Fibroblast of skin of right quadriceps (primary cell): ENCODE measurements at places on chromosomes 4 and X.

- DNase-seq: no peak
Observed at GRCh38 chrX:18769812-18770573, 62.5 kb downstream of the PPEF1 start.

DNA sequence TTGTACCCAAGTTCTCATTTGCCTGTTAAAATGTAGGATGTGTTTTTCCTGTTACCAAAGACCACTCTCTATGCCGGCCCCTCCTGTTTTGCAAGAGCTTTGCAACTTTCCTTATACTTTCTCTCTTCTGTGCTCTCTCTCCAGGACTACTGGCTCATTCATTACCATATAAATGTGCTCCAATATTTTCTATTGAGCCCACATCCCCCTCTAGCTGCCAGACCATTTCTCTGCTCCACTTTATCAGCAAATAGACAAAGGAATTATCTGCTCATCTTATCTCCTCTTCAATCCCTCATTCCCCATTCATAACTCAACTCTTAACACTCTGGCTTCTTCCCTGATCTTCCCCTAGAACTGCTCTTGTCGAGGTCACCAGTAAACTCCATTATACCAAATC is 33.6 kb downstream of the RPGR start:
- DNase-seq: no peak

DNA sequence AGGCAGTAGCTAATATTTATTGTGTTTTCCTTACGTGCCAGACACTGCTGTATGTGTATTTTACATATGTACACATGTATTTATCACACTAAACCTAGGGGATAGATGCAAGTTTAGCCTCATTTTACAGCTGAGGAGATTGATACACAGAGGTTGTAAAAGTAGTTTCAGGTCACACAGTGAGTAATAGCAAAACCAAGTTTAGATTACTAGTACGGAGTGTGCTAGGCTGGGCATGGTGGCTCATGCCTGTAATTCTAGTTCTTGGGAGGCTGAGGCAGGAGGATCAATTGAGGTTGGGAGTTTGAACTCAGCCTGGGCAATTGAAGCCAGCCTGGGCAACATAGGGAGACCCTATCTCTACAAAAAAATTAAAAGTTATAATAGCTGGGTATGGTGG is 701.1 kb upstream of the ATOH1 start:
- no peak for DNase-seq

GRCh38 chr4:185219551-185220344 is 10.3 kb downstream of the SNX25 start:
- DNase-seq: peak; percentile 84

DNA sequence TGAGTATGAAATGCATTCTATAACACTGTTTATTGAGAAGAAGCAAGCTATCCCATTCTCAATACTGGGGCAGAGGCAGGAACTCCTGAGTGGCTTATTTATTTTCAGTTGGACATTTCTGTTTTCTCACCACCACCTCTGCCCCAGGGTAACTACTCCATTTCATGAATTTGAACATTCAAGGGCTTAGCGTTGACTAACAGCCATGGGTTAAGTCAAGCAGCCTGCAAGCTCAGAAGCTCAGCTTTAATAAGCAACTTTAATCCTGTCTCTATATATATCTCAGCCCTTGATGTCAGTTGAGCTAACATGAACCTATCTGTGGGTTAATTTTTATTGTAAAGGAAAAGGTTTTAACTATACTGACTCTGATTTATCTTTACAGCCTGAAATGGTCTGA is 93.8 kb downstream of the MBNL3 start:
- DNase-seq: no peak

GRCh38 chr4:160928482-160928881 is 1235.3 kb downstream of the FSTL5 start:
- peak; percentile 8 for DNase-seq

- no peak for DNase-seq
Observed at GRCh38 chrX:154605566-154605965, 13.5 kb downstream of the CTAG1B start.

- DNase-seq: no peak
Observed at GRCh38 chr4:107740381-107740780, 20.3 kb upstream of the PAPSS1 start.

- DNase-seq: no peak
Observed at GRCh38 chr4:10184501-10184938, 67.9 kb upstream of the WDR1 start.

- no peak for DNase-seq
Observed at GRCh38 chr4:137454767-137455166, 77.5 kb downstream of the PCDH18 start.

DNA sequence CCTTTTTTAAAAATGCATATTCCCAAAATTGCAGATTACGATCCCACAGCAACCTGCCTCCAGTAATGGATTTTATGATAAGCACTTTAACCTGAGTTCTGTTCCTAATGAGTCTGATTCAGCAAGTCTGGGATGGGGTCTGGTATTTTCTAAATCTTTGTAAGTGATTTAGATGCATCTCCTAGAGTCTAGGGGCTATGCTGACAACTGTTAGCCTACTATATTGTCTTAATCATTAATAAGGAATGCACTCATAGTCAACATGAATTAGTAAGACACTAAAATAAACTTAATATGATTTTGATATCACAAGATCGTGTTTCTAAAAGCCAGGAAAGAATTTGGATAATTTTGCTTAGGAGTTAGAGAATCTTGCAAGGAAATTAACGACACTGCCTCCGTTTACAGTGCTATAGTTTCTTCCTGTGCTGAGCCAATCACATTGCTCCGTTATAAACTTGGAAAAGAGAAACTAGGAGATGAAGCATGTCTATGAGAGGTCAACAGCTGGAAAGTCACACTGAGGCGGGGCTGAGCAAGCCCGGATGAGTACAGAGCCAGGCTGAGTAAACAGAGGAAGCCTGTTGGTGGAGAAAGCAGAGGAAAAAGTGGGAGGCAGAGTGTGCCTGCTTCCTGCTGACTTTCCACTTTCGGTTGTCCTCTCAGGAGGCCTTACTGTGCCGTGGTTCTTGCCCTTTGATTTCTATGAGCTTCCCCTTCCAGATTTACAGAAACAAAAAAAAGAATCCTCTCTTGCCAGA is 5.4 kb downstream of the SCARB2 start:
- peak; percentile 77 for DNase-seq

DNA sequence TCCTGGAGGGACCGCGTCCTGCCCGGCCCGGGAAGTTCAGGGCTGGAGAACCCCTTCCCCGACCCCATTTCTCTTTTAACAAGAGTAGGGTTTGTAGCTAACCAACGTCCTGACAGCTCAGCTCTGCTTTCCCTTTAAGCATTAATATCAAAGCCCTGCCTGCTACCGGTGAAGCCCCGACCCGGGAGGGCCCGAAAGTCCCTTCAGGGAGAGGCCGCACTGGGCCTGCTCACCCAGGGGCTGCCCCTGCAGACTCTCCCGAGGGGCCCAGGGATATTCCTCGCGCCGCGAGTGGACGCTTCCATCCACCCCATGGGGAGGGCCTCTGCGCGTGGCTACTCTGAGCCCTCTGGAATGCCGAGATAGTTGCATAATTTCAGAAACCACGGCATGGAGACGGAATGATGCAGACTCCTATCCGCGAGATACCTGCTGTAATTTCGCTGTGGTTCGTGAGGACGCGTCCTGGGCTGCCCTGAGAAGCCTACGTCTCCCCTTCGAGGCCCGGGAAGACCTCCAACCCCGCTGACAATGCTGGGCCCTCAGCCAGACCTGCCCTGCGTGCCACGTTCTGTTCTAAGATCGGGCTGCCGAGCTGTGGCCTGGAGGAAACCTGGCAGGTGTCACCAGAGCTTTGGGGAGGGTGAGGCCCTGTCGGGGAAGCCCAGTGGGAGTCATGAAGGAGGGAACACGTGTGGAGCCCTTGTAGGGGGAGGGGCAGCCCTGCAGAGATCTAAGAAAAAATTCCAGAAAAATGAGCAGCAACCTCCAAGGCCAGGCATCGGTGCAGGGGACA is 999 bp upstream of the CTBP1 start:
- peak; percentile 48 for DNase-seq

DNA sequence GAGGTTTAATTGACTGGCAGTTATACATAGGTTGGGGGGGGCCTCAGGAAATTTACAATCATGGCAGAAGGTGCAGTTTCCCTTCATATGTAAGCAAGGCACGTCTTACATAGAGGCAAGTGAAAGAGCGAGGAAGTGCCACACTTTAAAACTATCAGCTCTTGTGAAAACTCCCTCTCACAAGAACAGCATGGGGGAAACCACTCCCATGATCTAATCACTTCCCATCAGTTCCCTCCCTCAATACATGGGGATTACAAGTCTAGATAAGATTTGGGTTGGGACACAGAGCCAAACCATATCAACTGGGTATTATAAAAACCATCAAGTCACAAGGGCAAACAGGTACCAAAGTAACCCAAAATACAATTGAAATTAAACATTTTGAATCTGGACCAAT is 182.0 kb upstream of the FAT4 start:
- no peak for DNase-seq

GRCh38 chr4:158644760-158645159 is 26.9 kb downstream of the C4orf46 start:
- DNase-seq: no peak

- DNase-seq: no peak
Observed at GRCh38 chr4:168279556-168279955, 39.0 kb downstream of the DDX60 start.

GRCh38 chr4:97367878-97368277 is 775.4 kb downstream of the STPG2 start:
- peak; percentile 50 for DNase-seq

DNA sequence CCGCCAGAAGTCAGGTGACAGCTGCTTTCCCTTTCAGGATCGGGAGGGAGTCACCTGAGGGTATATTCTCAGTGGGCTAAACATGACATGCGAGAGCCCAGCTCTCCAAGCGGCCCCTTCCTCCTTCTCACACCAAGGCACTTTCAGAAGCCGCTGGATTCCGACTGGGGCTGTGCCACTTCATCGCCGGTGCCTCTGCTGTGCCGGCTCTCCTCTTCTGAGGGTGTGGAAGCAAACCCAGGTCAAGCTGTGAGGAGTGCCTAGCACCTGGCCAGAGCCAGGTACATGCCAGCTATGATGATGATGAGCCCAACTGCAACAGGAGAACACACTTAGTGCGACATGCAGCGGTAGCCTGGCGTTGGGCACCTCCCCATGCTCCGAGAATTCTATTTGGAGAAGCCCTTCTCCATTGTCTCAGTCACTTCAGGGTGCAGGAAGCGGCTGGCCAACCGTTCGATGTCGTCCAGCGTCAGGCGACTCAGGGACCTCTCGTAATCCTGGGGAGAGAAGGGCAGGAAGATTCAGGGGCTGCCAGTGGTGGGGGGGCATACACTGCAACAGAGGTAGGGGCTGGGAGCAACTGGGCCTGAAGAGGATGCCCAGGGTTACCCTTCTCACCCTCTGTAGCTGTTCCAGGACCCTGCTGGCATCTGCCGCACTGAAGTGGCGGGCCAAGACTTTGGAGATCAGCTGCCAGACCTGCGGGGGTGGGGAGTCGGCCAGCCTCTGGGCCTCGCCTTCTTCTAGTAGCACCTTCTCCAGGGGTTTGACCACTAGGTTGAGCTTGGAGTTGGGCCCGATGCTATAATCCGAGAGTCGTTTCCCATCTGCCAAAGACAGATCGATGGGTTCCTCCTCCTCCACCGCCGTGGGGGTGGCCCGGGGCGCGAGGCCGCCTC is 1.0 kb downstream of the UBL4A start:
- no peak for DNase-seq

GRCh38 chr4:10095296-10095991 is 21.2 kb downstream of the WDR1 start:
- DNase-seq: no peak

- no peak for DNase-seq
Observed at GRCh38 chrX:91389026-91389425, 45.6 kb upstream of the PABPC5 start.

DNA sequence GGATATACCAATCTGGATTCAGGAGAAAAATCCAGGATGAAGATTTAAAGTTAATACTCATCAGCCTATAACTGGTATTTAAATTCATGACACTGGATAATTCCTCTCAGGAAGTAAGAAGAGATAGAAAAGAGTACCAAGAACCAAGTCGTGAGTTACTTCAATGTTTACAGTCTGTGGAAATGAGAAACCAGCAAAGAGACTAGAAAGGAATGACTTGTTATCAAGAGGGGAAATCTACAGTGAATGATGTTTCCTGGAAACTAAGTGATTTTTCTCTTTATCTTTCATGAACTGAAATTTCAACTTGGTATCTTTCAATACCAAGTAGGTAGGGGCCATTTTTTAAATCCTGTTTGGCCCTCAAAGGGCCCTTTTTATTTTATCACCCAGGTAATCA is 217.9 kb upstream of the AFF2 start:
- DNase-seq: no peak

DNA sequence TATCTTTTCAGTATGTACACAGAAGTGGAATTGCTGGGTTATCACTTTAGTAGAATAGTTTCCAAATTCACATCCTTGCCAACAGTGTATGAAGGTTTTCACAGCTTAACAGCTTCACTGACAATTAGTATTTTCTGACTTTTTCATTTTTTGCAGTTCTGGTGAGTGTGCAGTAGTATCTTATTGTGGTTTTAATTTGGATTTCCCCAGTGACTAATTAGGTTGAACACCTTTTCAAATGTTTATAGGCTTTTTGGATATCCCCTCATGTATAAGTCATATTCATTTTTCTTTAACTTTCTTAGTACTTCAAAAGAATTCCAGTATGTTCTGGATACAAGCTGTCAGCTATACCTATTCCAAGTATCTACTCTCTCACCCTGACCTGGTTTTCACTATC is 37.1 kb downstream of the BRCC3 start:
- no peak for DNase-seq

DNA sequence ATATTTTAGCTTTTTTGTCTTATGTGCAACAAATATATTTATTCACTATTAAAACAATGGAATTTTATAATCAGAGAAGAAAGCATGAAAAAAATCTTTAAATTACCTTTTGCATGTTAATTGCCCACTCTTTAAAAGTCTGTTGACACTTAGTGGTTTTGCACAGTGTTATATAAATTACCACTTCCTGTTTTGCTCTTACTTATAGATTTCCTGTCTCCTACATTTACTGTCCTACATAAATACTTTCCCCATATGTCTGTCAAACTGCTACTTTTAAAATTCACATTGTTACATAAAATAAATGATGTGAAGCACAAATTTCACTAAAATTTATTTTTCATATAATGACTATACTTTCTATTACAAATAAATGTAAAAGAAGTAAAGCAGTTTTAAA is 161.1 kb upstream of the NDST4 start:
- no peak for DNase-seq

GRCh38 chrX:16665089-16665488 is 15.1 kb downstream of the S100G start:
- DNase-seq: peak; percentile 79
